ENCODE measurements at places on chromosomes 5 and 9. TPM values are rescaled to one million over a fixed set of nuclear protein-coding genes. Genes with fewer than 3 reads are reported as not detected.

ANKRD20A1 gene
- 2.6 TPM for total RNA-seq

CAMK2A gene
- total RNA-seq, result 4.9 TPM

DAB2 gene
- 29.2 TPM for total RNA-seq

NACC2 gene
- total RNA-seq, result 49.1 TPM

ISCA1 gene
- 54.8 TPM for total RNA-seq

PCDHB15 gene
- 5.3 TPM for total RNA-seq

PHF24 gene
- total RNA-seq, result 0.67 TPM

PTPRD gene
- 6.6 TPM for total RNA-seq

CCNI2 gene
- total RNA-seq, result not detected

GABRA6 gene
- total RNA-seq, result not detected

ERCC6L2 gene
- 43.4 TPM for total RNA-seq

SPATA31A5 gene
- not detected for total RNA-seq

PCSK1 gene
- 0.52 TPM for total RNA-seq

SVEP1 gene
- total RNA-seq, result 12.7 TPM

GADD45G gene
- total RNA-seq, result 80.0 TPM

SOHLH1 gene
- not detected for total RNA-seq

SLC34A3 gene
- not detected for total RNA-seq

F2R gene
- 46.7 TPM for total RNA-seq

TMEFF1 gene
- 0.37 TPM for total RNA-seq

INSL6 gene
- total RNA-seq, result not detected

CD14 gene
- 74.1 TPM for total RNA-seq

SPAG8 gene
- total RNA-seq, result 1.6 TPM

TPPP gene
- total RNA-seq, result 12.2 TPM

ANKDD1B gene
- total RNA-seq, result not detected

TOR2A gene
- 3.9 TPM for total RNA-seq

OGN gene
- total RNA-seq, result 15.5 TPM

S1PR3 gene
- 26.8 TPM for total RNA-seq
